ENCODE measurements at places on chromosomes 4 and X.

GRCh38 chrX:50684871-50685270 lies 129.1 kb downstream of the SHROOM4 start:
- DNase-seq = no peak

- DNase-seq = no peak
Measured at GRCh38 chrX:48933757-48934156, 14.9 kb upstream of the PIM2 start.

- DNase-seq = peak; percentile 78
Measured at GRCh38 chrX:17020851-17021821, 74.7 kb downstream of the REPS2 start.

DNA sequence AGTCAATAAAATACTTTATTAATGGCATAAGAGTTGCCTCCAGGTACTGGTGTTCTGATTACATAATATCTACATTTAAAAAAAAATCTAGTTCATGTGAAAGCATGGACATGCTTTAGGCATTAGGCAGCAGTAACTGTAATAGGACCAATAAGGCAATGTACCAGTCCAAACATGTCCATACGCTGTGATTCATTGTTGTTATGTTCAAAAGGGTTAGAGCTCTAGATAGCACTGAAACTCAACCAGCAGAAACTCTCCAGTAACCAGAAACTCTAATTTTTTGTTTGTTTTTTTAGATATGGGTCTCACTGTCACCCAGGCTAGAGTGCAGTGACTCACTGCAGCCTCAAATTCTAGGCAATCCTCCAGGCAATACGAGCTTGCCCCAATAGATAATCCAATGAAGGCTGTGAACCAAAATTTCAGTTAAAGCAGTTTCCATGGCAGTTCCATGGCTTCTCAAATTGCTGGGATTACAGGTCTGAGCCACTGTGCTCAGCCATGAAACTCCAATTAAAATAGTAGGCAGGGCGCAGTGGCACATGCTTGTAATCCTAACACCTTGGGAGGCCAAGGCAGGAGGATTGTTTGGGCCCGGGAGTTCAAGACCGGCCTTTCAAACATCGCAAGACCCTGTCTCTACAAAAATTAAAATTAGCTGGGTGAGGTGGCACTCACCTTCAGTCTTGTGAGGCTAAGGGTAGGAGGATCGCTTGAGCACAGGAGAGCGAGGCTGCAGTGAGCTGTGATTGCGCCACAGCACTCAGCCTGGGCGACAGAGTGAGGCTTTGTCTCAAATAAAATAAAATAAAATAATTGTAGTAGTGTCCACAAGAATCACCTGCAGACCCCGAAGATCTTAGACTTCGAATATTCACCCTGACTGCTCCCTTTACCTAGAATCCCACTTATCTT lies 36.3 kb downstream of the MGARP start:
- no peak for DNase-seq

DNA sequence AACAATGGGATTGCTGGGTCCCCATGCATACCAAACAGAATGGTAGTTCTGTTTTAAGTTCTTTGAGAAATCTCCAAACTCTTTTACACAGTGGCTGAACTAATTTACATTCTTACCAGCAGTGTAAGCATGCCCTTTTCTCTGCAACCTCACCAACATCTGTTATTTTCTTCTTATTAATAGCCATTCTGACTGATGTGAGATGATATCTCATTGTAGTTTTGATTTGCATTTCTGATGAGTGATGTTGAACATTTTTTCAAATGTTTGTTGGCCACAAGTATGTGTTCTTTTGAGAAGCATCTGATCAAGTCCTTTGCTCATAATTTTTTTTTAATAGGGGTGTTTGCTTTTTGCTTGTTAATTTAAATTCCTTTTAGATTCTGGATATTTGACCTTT lies 41.2 kb upstream of the ZMAT1 start:
- no peak for DNase-seq

- DNase-seq = no peak
Measured at GRCh38 chrX:111830571-111830970, 45.4 kb upstream of the TRPC5OS start.

DNA sequence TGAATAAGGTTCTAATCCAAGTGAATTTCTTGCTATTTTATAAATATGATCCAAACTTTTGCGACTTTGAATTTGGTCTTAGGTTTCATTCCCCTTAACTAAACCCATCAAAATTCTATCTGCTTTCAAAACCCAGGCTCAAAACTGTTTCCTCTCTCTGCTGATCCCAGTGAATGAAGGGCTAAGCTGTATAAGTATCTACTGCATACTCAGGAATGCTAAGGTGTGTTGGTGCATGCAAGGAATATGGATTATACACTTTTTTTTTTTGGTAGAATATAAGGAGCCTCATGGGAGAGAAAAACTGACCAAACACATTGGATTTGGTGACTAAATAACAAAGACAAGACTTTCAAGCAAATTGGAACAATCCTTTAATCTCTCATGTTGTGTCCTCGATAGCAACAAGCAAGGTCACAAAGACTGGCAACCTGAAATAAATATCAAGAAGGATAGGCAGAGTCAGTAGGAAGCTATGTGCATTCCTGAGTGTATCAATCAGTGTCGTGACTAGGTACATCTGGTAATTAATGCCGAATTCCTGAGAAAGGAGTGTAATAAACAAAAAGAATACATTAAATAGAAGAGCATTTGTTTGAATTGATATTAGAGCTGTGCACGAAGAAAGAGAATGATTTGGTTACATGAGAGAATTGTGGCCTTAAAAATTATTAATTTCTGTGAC lies 74.3 kb upstream of the KCTD8 start:
- DNase-seq = no peak

- DNase-seq = no peak
Measured at GRCh38 chr4:98935633-98936032, 6.7 kb upstream of the EIF4E start.

DNA sequence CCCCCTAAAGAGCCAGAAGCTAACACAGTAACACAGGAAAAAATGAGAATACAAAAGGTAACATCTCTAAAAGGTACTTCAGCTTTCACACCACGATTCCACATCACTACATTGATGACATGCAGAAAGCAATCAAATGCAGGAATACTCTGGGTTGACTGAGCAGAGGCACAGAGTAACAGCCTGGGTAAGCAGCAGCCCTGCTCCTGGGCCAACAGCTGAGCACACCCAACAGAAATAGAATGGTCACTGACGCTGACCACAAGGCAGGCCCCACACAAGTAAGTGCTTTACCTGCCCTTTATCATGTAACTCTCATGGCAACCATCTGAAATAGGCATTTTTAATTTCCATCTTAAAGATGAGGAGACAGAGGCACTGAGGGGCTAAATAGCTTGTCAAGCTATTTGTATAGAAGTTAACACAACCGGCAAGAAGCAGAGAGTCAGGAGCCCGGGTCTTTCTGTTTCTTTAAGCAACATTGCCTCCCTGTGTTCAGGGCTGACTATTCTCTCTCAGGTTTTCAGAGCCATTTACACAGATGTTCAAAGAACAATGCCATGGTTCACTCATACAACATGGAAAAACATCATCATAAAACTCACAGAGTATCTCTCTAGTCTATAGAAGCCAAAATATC lies 168.9 kb downstream of the ZNF674 start:
- no peak for DNase-seq

GRCh38 chr4:79652738-79653137 lies 244.7 kb upstream of the GK2 start:
- no peak for DNase-seq

GRCh38 chrX:120857240-120857639 lies 18.4 kb downstream of the CT47B1 start:
- no peak for DNase-seq

GRCh38 chr4:39555472-39555871 lies 28.2 kb upstream of the UGDH start:
- no peak for DNase-seq

DNA sequence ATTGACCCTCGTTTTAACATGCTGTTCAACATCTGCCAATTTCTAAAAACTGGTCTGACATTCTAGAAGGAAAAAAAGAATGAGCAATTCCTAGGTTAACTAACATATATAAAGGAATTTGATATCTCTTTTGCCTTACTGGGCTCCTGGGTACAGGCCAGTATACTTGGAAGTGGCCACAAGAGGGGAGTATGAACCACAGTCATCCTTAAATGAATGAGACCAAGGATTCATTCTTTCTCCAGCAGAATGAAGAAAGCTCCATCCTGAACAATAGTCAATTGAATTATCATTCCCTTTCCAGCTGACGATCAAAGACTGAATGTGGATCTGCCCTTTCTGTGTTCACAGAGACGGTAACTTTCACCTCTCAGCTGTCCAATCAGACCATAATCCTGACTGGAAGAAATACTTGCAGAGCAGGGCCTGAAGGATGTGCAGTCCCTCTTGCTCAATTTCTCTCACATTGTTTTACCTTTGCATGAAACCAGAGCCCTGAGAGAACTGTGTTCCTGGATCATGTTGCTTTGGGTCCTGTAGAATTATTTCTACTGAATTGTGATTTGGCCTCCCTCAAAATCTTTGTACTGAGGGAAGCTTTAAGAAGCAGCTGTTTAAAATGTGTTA lies 14.8 kb upstream of the SPARCL1 start:
- DNase-seq = no peak

- no peak for DNase-seq
Measured at GRCh38 chr4:148651991-148652390, 209.8 kb upstream of the NR3C2 start.

DNA sequence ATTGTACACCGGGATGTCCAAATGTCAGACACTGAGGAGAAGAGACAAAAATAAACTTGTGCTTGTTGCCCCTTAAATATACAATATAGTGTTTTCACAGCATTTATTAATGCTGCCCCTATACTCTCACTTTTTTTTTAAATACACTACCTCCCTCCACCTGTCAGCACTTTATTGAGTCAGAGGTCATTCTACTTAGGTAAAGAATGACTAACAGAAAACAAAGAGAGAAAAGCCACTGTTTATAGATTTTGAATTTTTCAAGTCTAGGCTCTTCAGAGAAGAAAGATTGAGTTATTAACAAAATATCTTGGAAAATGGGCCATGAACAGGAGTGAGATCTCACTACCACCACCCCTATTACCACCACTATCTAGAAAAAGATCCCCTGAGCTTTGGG lies 58.1 kb downstream of the NIPAL1 start:
- DNase-seq = no peak

GRCh38 chr4:164204434-164204833 lies 549.5 kb upstream of the SMIM31 start:
- no peak for DNase-seq
